ENCODE measurements at places on chromosomes 6 and 20.

DNA sequence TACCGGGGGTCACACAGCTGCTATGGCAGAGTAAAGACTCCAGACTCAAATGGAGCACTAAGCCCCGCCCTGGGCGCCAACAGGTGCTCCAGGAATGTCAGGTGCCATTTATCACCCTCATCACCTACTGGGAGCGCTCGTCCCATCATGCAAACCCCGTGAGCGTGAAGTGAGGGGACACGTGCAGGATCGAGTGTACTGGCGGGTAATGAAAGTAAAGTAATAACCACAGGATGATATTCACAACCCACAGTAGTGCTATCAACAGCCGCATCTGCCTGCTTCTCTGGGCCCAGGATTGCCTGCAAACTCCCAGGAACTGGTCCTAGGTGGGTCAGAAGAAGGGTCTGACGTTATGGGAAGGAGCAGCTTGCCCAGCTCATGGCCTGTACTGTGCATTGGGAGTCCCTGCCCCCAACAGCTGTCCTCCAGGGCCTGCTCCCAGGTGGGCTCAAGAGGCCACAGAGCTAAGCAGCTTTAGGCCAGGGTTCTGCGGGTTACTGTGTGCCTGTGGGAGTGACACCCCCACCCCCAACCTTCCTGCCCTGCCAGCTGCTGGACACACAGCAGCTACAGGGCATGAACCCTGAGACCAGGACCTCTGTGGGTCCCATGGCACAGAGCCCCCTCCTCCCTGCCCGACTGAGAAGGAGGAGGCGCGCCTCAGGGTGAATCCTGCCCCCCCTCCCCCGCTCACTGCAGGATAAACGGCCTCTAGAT lies 120.5 kb upstream of the SULF2 start:
- no peak for DNase-seq

DNA sequence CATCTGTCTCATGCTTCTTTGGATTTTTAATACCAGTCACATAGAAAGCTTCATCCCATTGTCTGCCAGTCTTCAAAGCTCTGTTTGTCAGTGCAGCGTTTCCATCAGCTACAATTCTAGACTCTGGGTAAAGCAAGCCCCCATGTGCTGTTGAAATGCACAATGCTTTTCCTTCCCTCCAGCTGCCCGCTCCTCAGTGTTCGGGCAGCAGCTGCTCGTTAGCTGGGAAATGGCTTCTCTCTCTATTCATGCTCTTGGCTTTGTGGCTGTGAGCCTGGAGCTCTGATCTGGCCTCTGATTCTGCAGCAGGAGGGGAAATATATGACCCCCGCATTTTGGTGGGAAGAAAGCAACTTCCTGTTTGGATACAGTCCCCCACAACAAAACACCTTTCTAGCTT lies 213.0 kb upstream of the CDYL start:
- DNase-seq, result no peak

DNA sequence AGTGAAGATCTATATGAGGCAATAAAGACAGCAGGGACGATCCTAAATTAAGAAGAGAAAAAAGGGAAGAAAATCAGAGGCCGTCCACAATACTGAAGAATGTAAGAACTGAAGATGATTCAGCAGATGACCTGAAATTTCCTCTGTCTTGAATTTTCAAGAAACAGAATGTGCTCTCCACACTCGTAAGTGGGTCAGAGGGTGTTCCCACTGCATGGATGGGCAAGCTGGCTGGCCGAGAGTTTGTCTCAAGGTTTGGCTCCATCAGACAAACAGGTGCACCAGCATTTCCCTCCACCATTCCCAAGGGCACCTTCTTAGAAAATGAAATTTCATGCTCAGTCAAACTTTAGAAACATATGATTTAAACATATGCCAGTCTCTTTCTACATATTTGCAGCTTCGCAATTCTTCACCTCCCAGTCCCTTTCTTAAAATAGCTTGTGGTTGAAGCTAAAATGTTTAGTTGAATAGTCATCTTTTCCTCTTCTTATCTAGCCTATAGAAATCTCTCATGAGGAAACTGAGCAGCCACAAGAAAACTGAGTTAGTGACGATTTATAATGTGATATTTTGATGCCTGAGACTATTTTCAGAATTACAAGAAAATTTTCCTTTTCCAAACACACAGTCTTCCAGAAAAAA lies 576.4 kb downstream of the PRKN start:
- no peak for DNase-seq

GRCh38 chr6:155495011-155495768 lies 39.6 kb upstream of the NOX3 start:
- no peak for DNase-seq

DNA sequence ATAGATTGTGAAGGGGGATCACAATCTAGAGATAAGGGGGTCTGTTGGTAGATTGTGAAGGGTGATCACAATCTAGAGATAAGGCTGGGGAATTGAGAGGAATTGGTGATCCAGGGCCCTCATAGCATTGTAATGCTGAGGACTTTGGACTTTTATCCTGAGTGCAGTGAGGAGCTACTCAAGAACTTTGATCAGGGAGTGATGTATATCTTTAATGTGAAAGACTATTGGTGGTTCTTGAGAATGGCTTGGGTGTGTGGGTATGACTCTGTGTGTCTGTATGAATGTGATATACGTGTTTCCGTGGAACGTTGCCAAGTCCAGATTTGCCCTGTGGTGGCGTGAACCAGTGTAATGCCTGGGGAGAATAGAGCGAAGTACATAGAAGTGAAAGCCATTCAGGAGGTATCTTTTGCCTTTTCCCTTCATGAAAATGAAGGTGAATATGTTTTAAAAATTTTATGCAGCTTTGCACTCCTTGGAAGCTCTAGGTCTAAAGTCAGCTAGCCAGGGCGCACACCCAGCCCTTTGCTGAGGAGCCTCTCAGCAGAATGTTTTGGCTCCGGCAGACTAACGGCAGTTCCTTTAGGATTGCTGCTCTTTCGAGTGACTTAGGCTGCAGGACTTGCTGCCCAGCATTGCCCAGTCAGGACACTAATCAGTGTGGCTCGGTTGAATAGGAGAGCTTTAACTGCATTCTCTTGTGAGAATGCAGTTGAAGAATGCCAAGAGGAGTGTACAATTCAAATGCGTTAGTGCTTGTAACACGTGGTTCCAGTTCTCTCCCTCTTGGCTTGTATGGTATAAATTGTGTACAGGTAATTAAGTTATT lies 3.5 kb downstream of the ZFAND3 start:
- no peak for DNase-seq

DNA sequence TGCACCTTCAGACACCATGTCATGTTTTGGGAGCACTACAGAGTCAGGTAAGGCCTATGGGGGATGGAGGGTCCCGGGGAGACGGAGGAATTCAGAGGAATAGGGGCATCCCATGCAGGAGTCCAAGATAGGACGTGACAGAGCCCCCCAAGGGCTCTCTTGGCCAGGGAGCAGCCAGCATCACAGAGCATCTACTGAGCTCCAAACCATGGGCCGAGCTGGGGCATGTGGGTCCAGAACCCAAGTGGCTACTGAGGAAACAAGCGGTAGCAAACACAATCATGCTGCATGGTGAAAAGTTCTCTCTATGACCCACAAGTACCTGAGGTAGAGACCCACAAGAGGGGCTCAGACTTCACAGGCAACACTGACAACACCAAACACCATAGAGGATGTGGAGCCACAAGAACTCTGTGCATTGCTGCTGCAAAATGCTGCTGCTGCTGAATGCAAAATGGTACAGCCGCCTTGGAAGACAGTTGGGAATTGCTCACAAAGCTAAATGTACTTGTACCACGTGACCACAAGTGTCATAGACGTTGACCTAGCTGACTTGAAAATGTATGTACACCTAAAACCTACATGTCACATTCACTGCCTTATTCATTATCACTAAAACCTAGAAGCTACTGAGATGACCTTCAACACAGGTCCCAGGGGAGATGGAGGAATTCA lies 33.4 kb upstream of the MAS1L start:
- DNase-seq, result no peak

GRCh38 chr20:49348563-49348962 lies 70.7 kb upstream of the ZNFX1 start:
- DNase-seq, result no peak

DNA sequence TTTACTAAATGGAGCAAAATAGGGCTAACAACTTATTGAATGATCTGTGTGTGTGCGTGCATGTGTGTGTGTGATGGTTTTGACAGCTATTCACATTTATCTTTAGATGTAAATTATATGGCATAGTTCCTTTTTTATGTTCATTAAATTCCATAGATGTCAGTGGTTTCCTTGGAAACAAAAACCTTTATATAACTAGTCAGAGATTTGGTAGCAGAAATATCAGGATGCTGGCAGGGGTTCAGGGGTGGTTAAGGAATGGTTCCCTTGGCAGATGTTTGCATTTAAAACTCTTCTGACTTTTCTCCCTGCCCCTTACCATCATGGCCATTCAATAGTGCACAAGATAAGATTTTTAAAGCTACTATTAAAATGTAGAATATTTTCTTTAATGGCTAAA lies 256.6 kb downstream of the PLCB1 start:
- no peak for DNase-seq

DNA sequence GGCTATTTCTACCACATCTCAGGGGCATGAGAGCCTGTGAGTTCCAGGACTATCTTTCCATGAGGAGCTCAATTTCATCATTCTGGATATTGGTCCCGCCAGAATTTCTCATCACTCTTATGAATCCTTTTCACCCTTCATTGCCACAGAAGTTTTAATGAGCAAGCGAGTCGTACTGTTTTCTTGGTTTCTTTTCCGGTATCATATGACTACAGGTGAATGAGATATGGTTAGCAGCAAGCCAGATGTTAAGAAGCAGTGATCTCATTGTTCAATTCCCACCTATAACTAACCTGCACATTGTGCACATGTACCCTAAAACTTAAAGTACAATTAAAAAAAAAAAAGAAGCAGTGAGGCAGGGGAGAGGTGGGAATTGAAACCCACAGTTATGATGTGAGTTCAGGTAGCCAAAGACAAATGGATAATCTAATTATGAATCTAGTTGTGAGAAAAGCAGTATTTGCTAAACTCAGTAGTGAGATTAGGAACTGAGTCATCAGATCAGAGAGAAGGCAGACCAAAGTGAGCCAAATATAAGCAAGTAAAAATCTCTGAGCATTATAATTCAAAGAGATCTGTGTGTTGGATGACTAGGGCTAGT lies 78.0 kb upstream of the ELOVL5 start:
- DNase-seq, result no peak

DNA sequence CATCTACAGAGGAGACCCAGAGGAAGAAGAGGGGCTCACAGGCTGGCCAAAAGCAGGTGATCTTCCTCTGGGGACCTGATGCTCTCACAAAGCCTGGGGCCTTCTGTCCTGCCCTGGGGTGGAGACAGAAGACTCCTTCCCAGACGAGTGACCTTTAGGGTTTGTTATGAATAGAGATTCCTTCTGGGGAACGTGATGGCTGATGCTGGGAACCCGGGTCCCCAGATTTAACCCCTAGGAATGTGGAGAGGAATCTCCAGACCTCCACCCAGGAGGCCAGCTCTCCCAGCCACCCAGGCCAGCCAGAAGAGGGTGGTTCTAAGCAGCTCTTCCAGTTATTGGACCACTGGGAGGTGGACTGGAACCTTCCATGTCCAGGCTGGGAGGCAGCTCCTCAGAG lies 16.8 kb upstream of the CCN5 start:
- no peak for DNase-seq

GRCh38 chr6:31901953-31902643 lies at the start of gene ZBTB12:
TSS of gene ZBTB12 (minus strand) at chr6:31902086. CDS start at chr6:31901305, 781 bp downstream.
- peak; percentile 82 for DNase-seq

DNA sequence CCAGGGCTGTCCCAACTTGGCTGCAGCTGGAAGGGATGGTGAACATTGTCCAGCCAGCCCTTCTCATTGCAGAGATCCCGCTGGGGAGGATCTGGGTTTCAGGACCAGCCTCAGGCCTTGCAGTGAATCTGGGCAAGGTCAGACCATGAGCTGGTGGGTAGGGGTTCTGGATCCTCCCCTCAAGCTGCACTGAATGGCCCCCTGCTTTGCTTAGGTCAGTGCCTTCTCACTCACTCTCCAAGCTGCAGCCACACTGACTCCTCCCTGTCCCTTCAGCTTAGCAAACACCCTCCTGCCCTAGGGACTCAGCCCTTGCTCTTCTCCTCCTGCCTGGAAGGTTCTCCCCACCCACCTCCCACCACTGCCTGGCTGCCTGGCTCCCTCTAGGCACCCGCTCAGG lies 95.3 kb upstream of the KCNG1 start:
- no peak for DNase-seq

GRCh38 chr6:55825402-55826051 lies 49.9 kb downstream of the BMP5 start:
- no peak for DNase-seq

DNA sequence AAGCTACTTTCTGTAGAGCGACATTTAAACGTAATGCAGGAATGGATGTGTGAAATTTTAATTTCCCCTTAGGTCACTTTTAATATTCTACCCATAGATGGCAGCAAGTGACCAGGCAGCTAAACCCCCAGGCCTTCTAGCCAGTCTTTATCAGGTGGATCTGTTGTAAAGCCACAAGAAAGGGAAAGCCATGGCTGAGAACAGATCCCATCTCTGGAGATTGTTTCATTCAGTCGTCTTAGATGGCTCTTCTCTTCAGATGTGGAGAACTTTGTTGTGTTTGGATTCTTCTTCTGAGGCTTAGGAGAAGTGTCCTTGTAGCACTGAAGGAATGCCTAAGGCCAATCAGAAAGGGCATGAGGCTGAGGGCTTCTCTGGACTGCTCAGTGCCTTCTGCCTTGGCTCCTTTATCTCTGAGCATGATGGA lies 15.8 kb upstream of the RNF182 start:
- DNase-seq, result peak; percentile 15

GRCh38 chr6:135196739-135197510 lies 15.8 kb downstream of the MYB start:
- DNase-seq, result no peak

DNA sequence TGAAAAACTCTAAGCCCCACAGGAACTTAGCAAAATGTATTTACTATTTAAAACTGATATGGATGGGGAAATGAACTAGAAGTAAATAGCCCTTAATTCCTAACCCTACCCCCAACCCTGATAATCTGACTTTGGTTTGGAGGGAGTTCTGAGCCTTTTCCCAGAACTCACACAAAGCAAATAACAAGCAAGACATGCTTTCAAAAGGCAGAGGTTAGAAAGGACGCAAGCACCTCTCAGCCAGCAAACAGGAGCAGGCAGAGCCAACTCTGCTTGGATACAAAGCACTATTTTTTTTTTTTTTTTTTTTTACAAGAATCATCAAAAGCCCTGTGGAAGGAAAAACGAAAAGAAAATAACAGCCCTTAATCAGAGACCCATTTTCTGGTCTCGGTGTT lies 58.7 kb downstream of the SLC22A23 start:
- DNase-seq, result no peak

DNA sequence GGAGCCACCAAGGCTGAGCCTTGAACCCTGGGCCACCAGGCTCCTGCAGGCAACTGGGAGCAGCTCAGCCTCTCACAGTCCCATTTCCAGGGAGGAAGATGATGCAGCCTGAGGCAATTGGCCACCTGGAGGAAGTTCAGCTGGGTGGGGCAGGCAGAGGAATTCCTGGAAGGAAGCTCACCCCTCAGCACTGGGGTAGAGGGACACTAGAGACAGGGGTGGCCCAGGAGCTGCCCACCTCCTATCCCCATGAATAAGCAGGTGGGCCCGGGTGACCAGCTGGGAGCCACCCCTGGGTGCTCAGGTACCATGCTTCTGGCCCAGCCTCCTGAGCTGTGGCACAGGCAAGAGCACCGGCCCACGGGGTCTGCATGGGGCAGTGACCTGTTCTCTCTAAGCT lies 3.6 kb upstream of the HSPA12B start:
- DNase-seq, result no peak

Measured in NCI-H2081 treated with DMSO at 0.1 percent for 48 hours (cell line).